Activated T-cell treated with anti-CD3 and anti-CD28 coated beads for 24 hours (primary cell): ENCODE measurements at places on chromosomes 7 and 10.

GRCh38 chr7:1548438-1548831 lies 7.6 kb downstream of the TMEM184A start:
- DNase-seq: no peak

DNA sequence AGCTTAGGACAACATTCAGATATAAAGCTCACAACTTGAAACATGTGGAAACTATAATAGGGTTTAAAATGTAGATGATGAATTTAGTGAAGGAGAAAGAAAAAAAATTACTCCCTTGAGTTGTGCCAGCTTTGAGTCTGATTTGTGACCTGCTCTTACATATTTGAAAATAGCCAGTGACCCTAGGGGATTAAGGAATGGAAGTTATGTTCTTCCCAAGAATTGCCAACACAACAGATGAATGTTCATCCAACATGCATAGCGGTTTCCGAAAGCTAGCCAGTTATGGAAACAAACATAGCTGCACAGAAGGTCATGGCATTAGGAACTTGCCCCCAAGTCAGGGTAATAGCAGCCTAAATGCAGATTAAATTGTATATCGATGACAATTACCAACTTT lies 10.8 kb downstream of the TMEM196 start:
- no peak for DNase-seq

- no peak for DNase-seq
Observed at GRCh38 chr10:82464191-82464818, 589.3 kb downstream of the NRG3 start.

GRCh38 chr7:54995166-54995565 lies 23.7 kb upstream of the EGFR start:
- no peak for DNase-seq

DNA sequence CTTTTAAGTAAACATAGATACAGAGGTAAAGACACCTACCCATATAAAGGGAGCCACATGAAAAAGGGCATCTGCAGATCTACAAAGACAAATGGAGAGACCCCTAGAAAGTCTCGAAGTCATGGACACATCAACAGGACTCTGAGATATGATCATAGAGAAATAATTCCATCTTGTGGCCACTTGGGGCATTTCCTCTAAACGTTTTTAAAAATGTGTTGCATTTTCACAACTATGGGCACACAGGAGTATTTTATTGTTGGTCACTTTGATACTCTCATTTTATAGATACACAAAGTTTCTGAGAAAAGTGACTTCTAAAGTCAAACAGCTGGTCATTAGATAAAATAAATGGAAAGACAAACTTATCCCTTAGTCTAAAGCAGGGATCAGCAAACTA lies 87.1 kb downstream of the CRTAC1 start:
- no peak for DNase-seq

DNA sequence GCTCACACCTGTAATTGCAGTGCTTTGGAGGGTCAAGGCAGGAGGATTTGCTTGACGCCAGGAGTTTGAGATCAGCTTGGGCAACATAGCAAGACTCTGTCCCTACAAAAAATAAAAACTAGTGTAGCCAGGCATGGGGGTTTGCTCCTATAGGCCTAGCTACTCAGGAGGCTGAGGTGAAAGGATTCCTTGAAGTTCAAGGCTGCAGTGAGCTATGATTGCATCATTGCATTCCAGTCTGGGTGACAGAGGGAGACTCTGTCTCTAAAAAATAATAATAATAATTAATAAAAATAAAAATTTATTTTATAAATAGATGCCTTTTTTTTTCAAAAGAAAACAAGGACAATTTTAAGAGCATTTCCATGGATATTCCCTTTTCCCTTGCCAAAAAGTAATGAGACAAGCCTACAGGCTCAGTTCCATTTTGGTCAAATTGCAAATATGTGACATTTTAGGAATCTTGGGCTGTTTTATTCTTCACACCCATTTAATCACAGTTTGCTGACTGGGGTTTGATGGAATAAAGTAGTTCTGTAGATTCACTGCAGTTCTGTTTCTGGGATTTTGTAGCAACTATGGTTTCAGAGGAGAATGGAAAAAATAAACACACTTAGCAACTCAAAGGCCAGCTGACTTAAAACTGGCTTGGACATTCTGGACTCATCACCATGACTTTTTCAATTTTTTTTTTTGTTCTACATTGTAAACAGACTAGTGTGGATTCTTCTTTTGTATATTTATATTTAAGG lies 48.4 kb upstream of the ARHGAP21 start:
- DNase-seq: no peak
